Sciatic nerve (tissue), 2 donors: ENCODE measurements at places on chromosomes 3 and 15. TPM values are rescaled to one million over a fixed set of nuclear protein-coding genes. Genes with fewer than 3 reads are reported as not detected.

Gene ADIPOQ
- total RNA-seq, result 21.0 TPM

Gene C2CD4A
- not detected for total RNA-seq

Gene IVD
- total RNA-seq, result 67.8 TPM

Gene CAPN3
- total RNA-seq, result 21.9 TPM

Gene MOBP
- 3.8 TPM for total RNA-seq

Gene LYZL4
- not detected for total RNA-seq
